ENCODE measurements at places on chromosomes 4 and X.

- DNase-seq, result no peak
These were observed 9.1 kb upstream of the RNF212 start for GRCh38 chr4:1122505-1122904.

DNA sequence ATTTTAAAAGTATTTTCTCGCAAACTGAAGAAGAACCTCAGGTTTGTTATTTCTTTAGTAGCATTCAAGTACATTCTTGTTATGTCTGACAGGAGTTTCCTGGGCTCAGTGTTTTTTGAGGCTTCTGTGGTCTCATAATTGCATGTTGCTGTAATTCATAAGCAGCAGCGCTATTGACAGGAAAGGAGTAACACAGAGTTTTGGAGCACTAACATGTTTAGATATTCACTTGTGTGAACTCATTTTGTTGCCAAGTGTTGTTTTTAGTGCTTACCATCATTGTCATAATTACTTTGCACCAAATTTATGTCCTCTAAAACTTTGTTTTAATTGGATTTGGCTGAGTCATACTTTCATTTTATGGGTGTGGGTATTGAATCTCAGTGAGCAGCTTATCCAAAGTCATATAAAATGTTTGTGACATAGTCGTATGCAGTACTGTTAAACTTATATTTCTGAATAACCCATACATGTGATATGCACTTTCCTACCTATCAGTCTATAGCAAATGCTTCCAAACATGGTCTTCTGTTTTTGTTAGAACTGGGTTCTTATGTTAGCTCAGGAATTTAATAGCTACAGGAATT is 358.7 kb upstream of the CTSO start:
- no peak for DNase-seq

GRCh38 chrX:120291211-120291610 is 20.1 kb downstream of the TMEM255A start:
- no peak for DNase-seq

DNA sequence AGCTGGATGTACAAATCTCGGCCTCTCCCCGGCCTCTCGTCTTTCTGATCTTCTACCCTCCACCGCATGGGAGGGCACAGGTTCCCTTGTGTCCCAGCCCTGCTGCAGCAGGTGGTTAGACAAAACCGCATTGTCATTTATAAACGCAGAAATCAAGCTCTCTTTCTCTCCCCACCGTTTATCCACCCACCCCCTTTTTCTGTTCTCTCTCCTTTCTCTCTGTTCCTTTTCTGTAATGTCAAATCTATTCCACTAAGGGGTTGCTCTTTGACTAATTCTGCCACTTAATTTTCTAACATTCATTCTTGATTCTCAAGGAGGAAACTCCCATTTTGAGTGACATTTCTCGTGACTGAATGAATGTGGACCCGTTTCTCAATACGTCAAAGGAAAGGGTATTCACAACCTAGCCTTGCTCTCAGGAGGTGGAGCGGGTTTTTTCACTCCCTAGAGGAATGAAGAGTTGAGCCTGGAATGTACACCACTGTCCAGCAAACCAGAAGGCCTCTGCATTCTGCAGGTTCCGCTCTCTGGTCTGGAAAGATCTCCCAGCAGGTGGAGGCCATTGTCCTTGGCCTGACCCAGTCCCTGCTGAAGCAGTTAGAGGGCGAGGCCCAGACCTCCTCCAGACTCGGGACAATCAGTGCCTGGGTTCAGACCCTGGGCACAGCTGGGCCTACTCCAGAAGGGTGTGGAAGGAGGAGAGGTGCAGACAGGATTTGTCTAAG is 70.9 kb upstream of the ENPP6 start:
- DNase-seq, result no peak

DNA sequence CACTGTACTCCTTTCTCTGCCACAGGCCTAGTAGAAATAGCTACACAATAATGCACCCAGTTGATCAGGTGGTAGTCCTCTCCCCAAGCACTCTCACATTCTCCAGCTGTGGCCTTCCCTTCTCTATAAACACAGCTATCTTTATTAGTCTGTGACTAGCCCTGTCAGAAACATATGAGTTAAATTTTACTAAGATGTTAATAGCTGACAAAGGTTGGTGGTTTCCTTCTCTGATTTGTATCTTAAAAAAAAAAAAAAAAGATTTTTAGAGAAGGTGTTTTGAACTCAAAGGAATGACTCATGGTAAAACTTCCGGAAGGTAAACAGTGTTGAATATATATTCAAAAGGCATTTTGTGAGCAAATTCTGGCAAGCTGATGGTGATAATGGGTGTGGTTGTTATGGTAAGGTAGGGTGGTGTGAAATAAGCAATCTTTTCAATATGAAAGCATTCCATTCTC is 327.4 kb downstream of the PPP3CA start:
- no peak for DNase-seq

GRCh38 chrX:17685026-17685425 is 52.3 kb upstream of the SCML1 start:
- no peak for DNase-seq

DNA sequence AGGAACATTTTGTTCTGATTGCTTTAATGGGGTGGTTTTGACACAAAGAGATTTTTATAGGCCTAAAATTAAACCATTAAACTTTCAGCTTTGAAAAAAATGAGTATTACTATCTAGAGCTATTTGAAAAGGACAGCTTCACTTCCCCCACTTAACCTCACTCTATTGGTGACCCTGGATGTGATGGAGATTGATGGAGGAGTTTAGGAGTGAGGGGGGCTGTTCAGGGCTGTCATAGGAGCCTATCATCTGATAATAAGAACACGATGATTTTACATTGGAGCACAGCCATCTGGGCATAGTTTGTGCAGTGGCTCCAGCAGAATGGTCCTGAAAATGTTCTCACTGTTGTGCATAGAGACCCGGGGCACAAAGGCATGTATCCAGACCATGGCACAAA is 71.1 kb upstream of the EFNB1 start:
- DNase-seq, result no peak

DNA sequence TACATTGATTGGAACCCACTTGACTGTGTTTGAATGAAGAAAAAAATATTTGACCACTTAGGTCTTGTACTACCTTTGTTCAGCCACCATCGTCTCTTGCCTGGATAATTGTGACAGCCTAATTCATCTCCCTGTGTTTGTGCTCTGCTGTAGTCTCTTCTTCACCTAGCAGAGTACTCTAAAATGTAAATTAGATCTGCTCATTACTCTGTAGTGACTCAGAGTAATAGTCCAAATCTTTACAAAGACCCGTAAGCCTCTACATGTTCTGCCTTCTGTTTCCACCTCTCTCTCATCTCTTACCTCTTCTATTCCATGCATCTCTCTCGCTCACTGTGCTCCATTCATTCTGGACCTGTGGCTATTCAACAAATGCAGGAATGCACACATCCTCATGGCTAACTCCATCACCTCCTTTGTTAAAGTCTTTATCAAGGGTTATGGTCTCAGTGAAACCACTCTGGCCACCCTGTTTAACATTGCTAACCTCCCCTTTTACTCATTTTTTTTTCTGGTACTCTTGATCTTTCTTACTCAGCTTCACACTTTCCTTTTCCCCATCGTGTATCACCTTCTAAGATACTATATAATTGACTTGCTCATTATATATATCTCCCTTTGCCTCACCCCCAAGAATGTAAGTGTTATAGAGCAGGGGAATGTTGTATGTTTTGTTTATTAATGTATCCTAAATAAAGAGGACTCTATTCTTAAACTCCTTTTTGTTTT is 98.4 kb downstream of the STIM2 start:
- no peak for DNase-seq

- no peak for DNase-seq
These were observed 172.9 kb downstream of the KCNIP4 start for GRCh38 chr4:21775703-21776102.

GRCh38 chr4:150244600-150244999 is 166.4 kb downstream of the DCLK2 start:
- DNase-seq, result no peak

DNA sequence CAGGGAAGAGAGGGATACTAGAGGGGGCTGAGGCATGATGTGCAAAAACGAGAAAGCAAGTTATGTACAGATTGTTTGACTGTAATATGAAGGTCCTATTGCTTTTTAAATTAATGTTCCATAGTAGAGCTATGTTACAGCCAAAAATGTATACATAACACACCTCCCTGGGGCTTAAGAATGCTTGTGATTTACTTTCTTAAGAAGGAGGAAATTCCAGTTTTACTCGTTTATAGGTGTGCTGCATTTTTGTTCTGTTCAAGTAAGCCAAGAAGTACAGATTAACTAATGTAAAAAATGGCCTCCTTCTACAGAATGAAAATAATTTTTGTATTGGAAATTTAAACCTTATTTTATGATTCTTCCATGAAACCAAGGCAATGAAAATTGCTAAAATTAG is 614.4 kb upstream of the NR3C2 start:
- no peak for DNase-seq

DNA sequence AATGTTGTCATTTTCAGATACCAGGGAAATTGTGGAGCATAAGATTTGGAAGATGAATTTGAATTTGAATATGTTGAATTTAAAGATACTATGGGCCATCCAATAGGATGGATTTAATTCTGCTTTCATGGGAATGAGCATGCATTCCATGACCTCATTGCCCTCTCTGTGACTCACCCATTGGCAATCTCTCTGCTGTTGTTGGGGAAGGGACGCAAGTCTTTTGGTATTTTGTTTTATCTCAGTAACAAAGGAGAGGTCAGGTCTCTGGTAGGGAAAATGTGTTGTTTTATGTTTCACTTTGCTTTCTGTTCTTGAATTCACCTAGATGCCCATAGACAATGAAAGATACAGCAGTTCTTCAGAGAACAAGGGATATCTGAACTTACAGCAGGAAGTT is 42.1 kb upstream of the MAGEA4 start:
- no peak for DNase-seq

- no peak for DNase-seq
These were observed 96.2 kb upstream of the GPRIN3 start for GRCh38 chr4:89403826-89404225.

GRCh38 chr4:24659241-24659961 is 75.0 kb upstream of the DHX15 start:
- DNase-seq, result no peak

GRCh38 chr4:182228991-182229577 is 14.1 kb upstream of the TENM3 start:
- DNase-seq, result no peak

- DNase-seq, result no peak
These were observed 25.4 kb upstream of the GNRHR start for GRCh38 chr4:67779631-67780030.

GRCh38 chrX:47706575-47706974 is 47.6 kb upstream of the UXT start:
- DNase-seq, result no peak

GRCh38 chrX:2967998-2968909 is 38.1 kb upstream of the ARSH start:
- peak; percentile 37 for DNase-seq

- DNase-seq, result no peak
These were observed 105.3 kb upstream of the MBNL3 start for GRCh38 chrX:132594129-132594528.

DNA sequence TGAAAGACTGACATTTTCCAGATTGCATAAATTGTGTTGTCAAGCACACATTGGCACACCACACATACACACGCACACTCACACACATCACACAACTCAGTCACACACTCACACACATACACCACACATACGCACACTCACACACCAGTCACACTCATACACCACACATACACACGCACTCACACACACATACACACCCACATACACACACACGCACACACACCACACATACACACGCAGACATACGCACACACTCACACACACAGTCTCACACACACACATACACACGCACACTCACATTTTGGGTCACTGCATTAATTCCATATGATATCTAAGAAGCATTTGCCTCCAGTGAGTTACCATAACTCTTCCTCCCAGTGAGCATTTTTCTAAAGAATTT is 578.3 kb upstream of the FRG1 start:
- DNase-seq, result no peak

GRCh38 chrX:6885396-6885795 is 262.1 kb upstream of the STS start:
- no peak for DNase-seq

- DNase-seq, result peak; percentile 29
These were observed 132.9 kb upstream of the NKX1-1 start for GRCh38 chr4:1538941-1539772.

DNA sequence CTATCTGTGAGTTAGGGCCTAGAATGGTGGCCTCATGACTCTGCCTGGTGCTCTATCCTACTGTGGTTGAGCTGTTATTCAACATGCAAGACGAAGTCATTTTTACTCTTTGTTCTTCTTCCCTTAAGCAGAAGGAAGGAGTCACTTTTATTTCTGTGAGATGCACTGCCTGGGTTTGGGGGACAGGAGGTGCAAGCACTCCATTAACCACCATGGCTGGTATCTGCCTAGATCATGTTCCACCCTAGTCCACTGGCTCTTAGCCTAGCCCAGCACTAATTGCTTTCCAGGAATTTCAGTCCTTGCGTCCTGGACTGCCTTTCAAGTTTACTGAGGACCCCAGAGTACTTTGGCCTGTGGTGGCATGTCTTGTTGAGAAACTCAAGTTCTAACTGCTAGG is 1182.7 kb downstream of the FSTL5 start:
- no peak for DNase-seq

- DNase-seq, result no peak
These were observed 34.5 kb downstream of the ELF4 start for GRCh38 chrX:130075777-130076176.

DNA sequence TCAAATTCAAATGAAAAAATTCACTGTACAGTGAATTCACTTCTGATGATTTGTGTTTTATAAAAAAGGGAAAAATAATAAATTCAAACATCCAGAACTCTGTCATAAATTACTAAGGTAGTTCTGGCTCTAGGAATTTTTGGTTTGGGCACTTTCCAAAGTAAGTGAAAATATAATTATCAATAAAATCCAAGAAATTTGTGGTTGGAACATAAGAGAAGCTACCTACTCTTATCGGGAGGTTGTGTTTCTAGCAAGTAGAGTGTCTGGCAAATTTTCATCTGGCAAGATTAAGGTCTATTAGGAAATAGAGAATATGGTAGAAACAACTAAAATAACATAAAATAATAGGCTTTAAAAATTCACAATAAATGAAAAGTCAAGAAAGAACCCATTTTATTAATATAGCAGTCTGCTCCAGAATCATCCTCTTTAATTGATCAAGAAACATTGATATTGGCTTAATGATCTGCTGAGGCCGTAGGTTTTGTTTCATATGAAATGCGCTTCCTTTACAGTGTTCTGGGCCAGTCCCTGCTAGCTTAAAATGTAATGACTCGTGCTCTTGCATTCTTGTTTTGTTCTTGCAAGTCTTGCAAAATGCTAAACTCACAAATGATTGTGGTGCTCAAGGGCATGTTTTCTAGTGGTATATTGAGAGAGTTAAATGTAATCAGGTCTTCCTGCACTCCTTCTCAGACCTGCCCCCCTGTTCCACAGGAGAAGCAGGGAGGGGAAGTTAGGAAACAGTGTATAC is 331.4 kb downstream of the RAPGEF2 start:
- DNase-seq, result no peak

GRCh38 chr4:3010577-3010976 is 47.2 kb downstream of the GRK4 start:
- no peak for DNase-seq

DNA sequence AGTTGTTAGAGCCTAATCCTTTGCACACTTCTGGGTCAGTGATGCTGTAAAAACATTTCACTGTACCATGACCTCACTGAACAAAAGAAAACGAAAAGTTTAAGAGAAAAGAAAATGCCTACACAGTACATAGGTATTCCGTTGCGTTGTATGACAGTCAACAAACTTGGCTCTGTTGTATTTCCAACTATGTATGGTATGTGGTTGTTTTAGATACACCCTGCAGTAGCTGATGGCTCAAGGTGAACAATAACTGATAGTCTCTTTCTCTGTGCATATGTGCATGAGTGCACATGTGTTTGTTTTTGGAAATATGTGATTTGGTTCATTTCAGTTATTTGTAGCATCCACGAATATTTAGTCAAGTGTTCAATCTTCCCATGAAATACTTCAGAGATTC is 176.0 kb downstream of the BMPR1B start:
- DNase-seq, result no peak
